ENCODE measurements at places on chromosomes 13 and 19.
A peak's percentile ranks its signal among the peaks of the same experiment; 100 is the strongest.

DNA sequence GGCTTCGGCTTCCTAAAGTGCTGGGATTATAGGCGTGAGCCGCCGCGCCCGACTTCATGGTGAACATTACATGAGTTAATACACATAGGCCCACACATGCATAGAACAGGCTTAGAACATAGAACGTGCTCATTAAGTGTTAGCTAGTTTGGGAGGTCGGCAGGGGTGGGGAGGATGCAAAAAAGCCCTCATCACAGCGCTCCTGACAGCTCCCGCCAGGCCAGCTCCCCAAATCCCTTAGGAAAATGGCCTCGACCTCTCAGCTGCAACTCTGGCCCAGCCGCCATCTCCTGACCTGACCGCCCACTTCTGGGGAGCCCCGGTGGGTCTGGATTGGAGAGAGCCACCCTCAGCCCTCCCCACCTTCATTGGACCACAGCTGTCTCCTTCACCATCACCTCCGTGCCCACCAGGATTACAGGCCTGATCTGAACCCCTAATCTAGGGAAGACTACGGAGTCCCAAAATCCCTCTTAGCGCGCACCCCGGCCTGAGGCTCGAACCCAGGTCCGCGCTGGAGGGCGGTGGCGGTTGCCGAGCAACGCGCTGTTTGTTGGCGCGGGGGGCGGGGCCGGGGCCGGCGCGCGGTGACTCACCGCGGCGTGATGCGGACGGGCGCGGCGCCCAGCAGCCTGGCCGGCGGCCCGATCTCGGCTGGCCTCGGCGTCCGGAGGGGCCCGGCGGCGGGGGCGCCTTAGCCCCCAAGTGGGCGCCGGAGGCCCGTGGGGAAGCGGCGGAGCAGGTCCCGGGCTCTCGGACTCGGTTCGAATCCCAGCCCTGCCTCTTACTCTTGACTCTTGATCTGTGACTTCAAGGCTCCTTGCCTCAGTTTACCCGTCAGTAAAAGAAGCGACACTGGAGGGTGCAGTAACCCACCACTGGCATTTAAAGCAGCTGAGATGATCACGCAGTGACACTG is 26.7 kb upstream of the NANOS3 start:
- no peak for DNase-seq

DNA sequence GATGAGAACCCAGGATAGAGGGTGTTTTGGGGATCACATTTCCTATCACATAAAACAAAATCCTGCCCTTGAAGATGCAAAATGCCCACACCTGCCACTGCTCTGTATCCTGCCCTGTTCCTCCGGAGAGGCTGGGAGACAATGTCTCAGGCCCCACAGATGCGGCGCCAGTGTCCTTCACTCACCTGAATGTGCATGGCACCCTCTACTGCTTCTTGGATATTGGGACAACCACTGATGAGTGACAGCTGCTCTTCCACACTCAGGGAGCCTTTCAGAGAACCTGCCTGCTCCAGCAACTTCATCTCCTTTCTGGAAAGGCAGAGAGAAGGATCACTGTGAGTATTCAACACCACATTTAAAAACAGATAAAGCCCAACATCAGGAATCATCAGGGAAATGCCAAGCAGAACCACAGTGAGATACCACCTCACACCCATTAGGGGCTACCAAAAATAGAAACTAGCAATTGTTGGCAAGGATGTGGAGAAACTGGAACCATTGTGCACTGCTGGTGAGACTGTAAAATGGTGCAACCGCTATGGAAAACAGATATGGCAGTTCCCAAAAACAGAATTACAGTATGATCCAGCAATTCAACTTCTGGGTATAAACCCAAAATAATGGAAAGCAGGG is 36.4 kb downstream of the CRYL1 start:
- DNase-seq, result peak; percentile 17

- DNase-seq, result no peak
Observed at GRCh38 chr13:99959540-99960230, 11.9 kb downstream of the ZIC5 start.

DNA sequence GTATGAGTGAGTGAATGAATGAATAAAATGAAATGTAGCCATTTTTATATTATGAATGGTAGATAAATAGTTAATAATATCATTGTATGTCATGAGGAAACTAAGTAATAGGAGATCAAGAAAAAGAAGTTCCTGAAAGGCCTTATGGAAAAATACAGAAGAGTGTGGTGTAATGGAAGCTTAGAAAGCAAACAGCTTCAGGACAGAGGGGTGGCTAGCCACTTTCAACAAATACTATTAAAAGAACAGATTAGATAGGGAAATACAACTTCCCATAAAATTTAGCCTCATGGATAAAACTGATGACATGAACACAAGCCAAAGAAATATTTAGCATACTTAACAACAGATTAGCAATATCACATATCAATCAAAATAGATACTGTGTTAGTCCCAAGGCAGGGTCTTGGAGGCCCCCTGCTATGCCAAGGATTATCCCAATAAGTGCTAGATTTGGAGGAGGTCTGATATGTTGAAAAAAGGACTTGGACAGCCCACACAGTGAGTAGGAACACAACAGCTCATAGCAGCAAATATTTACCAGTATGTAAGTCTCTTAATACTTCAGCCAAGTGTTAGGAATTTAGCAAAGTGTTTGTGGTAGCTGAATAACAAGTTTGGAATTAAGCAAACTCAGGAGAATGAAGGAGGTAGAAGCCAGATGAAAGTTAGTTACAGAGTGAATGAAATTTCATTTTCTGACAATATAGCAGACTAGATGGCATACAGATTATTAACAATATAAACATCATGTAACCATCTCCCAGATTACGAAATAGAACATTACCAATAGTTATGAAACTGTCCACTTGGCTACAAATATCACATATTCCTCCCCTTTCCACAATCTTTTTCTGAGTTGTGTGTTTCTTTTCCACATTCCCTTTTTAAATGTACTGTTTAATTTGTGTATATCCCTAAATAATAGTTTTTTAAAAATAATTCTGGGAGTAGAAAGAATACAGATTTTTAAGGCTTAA is 1632.0 kb downstream of the PCDH9 start:
- no peak for DNase-seq

DNA sequence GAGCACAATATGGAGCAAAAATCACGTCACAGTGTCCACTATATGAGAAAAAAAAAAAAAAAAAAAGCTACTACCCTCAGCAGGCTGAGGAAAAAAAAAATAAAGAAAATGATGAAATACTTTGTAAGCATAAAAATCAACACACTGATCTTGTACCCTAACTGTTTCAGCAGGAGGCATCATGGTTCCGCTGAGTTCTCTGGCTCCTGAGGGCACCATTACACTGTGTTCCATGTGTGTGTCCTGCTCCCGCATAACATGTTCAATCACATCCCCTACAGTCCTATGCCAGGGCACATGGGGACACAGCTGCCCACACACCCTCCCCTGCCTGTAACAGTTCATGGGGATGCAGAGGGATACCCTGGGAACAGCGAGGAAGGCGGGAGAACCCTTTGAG is 33.5 kb downstream of the DOCK9 start:
- DNase-seq, result no peak

DNA sequence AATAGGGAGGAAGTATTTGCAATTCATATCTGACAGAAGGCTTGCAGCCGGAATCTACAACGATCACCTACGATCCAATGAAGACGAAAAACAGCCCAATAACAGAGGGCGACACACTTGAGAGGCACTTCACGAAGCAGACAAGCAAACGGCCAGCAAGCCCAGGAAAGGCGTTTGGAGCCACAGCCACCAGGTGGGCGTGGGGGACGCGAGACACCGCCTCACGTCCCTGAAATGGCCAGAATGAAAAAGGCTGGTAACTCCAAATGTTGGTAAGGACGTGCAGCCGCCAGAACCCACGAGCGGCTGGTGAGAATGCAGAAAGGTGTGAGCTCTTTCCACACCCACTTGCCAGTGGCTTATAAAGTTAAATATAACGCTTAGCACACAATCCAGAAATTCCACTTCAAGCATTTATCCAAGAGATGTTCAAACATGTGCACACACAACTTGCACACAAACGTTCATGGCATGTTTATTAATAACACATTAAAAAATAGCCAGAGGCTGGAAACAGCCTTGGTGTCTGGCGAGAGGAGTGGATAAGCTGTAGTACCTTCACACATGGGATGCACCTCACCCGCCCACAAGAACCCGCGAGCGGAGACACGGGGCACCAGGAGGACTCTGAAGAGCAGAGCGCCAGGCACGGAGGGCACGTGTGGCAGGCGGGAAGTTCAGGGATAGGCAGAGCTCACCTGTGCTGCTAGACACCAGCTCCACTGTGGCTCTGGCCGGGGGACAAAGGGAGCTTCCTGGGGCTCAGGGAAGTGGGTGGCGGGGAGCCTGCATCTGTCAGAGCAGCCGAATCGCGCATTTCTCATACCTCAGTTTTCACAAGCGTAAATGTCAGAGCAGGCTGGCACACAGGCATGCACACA is 89.3 kb downstream of the SPACA7 start:
- no peak for DNase-seq

DNA sequence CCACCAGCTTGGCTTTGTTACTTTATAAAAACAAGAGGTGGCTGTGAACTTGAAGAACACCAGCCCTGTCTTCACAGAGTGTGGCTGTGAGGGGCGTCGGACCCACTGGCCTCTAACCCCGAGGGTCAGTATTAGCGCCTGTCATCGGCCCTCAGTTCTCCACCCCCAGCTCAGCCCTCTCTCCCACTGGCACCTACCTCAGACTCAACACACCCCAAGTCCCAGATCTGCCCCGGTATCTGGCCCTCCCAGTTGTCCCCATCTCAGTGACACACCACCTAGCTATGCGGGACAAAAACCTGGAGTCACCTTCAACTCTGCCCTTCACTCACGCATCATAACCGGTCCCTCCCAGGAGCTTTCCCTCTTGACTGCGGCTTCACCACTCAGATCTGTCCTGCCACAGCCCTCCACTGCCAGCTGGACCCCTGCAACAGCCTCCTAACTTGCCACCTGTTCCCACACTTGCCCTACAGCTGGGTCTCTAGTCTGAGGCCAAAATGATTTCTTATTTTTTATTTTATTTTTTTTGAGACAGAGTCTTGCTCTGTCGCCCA is 45.4 kb downstream of the PEPD start:
- no peak for DNase-seq

GRCh38 chr13:26971990-26972887 is 199.4 kb downstream of the USP12 start:
- peak; percentile 4 for DNase-seq
